Small intestine (tissue), 16 donors: ENCODE measurements at places on chromosomes 7 and 10.

- no peak for DNase-seq
These were observed 145.9 kb downstream of the PRKAG2 start for GRCh38 chr7:151731022-151731441.

DNA sequence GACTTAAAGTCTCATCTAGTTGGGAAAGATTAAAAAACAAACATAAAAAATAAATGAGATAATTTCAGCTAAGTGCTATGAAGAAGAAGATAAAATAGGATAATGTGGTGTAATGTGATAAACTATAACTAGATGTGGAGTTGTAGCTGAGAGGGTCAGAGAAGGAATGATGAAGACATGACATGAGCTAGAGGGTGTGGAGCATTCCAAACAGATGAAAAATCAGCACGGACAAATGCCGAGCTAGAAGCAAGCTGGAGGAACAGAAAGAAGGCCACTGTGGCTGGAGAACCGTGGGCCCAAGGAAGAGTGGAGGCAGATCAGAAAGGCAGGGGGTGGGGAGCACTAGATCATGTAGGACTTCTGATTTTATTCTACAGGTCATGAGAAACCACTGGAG, 70.6 kb downstream of the CDK6 start:
- DNase-seq: no peak

GRCh38 chr10:117460846-117461765, 81.4 kb upstream of the EMX2 start:
- DNase-seq: no peak

DNA sequence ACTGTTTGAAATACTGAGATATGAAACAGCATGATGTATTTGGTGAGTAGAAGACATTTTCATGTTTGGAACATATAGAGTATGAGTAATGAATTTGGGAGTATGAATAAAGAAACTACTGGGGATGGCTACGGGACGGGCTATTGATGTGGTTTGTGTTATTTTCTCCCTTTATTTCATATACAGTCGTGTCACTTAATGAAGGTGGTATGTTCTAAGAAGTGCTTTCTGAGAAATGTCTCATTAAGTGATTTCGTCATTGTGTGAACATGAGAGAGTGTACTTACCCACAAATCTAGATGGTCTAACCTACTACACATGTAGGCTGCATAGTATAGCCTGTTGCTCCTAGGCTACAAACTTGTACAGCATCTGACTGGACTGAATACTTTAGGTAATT, 106.3 kb downstream of the CCNY start:
- DNase-seq: no peak

DNA sequence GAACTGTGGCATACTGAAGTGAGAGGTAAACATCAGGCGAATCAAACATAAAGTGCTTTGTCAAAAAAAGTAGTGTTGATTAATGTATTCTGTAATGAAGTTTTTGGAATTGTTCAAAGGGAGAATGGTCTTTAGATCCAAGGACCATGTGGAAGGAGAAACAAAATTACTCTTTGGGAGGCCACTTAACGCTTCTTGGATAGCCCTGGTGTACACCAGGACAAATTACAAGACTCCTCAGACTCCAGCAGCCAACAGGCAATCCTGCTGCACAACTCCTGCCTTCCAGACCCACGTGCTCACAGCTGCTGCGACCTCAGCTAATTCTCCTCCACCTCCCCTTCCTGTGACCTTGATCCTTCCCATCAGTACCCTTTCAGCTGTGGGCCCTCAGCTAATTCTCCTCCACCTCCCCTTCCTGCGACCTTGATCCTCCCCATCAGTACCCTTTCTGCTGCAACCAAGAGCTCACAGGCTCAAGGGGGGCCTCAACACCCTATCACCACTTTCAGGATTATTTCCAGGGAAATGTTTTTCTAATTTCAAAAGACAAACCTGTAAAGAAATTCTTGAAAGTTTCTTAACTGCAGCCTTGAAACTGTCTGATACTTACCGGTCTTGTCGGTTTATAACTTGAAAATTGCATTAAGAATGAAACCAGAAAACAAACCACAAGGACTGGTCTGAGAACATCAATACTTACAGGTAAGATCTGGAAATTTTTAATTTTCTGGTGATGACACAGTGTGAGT, 29.7 kb upstream of the DDC start:
- DNase-seq: no peak
